ENCODE measurements at places on chromosomes 12 and 14.
A peak's percentile ranks its signal among the peaks of the same experiment; 100 is the strongest.

GRCh38 chr12:22477894-22478287 is 66.5 kb downstream of the C2CD5 start:
- peak; percentile 23 for DNase-seq

DNA sequence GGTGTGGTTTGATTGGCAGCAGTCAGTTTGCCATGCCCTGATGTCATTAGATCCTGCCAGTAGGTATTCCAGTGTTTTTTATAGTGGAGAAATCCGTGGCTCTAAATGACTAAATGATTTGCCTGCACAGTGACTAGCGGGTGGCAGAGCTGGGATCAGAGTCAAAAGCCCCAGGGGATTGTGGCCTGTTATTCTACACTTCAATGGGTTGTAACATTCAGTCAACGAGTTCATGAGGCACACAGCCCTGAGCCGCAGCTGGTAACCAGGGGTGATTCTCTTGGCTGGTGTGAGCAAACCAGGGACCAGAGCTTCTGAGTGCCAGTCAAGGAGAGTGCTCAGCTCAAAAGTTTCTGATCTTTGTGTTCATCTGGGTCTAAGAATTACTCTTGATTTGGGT is 1.8 kb downstream of the MYH6 start:
- no peak for DNase-seq

GRCh38 chr14:50303744-50304471 is 8.1 kb downstream of the L2HGDH start:
- peak; percentile 13 for DNase-seq

DNA sequence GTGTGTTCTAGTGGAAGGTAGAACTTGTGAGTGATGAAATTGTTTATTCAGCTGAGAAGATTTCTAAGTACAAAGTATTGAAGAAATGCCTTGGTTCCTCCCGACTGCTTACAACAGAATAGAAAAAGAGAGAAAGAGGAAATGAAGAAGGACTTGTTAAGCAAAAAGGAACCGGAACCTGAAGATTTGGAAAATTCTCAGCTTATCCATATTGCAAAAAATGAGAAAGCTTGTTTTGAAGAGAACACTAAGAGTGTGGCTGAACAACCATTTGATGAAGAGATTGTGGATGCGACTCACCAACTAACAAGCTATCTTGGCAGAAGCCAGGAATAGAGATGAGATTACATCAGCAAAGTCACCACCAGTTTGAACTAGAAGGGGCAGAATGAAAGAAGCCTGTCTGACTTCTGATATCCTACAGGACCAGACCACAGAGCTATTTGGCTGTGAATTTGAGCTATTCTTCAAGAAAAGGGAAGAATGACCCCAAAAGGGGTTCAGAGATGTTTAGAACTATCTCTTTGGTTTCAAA is 15.1 kb downstream of the NDUFA9 start:
- no peak for DNase-seq

GRCh38 chr12:42326541-42327226 is 717 bp downstream of the PPHLN1 start:
- DNase-seq = peak; percentile 31

DNA sequence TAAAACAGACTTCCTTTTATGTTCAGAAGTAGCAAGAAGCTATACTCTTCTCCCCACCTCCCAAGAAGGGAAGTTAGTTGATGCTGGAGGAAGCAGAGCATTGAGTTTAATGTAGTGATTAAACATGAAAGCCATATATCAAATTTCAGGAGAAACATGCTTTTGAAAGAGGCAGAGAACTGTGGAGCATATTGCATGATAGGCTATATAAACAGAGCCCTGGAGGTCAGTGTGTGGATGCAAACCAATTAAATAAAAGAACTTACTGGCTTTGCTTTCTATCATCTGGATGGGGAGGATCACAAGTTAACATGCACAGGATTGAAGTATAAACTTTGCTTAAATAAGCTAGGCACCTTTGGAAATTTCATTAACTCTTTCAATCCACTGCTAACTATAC is 94.1 kb downstream of the MSRB3 start:
- no peak for DNase-seq

GRCh38 chr14:74973003-74973653 is 17.7 kb upstream of the PGF start:
- DNase-seq = peak; percentile 44

DNA sequence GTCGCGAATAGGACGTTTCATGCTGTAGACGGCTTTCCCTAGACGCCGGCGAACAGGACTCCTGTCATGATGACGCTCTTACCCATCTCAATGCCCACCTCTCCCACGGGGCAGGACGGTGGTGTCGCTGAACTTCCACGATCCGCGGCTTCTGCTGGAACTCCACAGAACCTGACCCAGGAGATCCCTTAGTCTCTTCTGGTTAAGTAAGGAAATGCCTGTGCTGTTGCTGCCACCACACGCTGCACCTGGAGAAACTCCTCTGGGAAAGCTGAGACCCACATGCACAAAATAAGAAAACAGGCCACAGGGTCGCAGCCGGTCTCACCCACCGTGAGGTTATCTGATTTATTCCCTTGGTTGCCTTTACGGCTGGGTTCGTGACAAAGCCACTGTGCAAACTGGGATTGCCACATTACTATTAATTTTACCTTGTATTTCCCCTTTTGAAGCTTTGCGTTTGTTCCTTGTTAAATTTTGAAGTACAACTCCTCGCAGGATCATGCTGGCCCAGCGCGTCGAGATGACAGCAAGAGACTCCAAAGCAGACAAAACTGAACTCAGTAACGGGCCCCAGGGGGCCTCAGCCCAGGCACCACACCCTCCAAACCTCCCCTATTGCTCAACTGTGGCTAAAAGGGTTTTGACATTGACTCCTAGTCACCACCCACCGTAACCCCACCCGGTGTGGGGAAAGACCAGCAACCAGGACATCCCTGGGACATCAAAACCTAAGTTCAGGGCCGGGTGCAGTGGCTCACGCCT is 9.2 kb upstream of the MMP17 start:
- no peak for DNase-seq

GRCh38 chr14:96839251-96839650 is 42.1 kb downstream of the VRK1 start:
- DNase-seq = no peak

DNA sequence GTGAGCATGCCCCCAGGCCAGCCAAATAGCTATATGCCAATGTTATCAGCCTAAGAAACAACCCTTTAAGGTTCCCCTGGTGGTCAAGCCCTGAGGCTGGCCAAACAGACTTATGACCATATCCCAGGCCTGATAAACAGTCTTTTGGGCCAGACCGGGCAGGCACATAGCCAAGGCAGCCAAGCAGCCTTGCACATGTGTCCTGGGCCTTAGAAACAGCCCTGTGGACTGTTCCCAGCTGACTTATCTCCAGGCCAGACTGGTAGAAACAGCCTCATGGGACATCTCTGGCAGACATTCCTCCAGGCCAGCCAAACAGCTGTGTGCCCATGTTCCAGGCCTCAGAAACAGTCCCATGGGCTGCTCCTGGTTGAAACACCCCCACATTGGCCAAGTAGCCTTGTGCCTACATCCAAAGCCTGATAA is 295.0 kb upstream of the MGAT4C start:
- DNase-seq = no peak

- peak; percentile 13 for DNase-seq
Measured at GRCh38 chr14:20247646-20248246, 8.7 kb downstream of the OR11H4 start.

GRCh38 chr14:24113379-24113800 is 1.2 kb upstream of the DCAF11 start:
- DNase-seq = no peak

- DNase-seq = peak; percentile 70
Measured at GRCh38 chr12:47889040-47889439, 15.8 kb downstream of the VDR start.

GRCh38 chr12:62698701-62699101 is 232.1 kb downstream of the MON2 start:
- no peak for DNase-seq

GRCh38 chr14:94771158-94771905 is 1.4 kb upstream of the GSC start:
- no peak for DNase-seq

DNA sequence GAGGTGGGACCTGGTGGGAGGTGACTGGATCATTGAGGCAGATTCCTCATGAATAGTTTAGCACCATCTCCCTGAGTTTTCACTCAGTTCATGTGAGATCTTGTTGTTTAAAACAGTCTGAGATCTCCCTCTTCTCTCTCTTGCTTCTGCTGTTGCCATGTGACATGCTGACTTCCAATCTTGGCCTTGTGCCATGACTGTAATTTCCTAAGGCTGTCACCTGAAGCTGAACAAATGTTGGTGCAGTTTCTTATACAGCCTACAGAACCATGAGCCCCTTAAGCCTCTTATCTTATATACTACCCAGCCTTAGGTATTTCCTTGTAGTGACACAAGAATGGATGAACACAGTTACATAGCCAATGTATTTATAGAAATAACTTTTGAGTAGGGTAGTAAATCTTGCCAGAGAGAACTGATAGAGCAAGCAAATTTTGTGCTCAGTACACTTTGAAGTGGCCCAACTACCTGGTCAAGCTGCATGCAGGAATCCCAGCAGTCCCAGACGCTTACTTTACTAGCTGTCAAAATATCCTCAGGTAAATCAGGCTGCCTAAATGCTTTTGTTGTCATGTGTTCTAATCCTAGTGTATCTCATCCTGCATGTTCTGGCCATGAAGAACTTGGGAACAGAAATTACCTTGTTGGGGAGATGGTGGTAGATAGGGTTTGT is 445.6 kb upstream of the MIS18BP1 start:
- no peak for DNase-seq

DNA sequence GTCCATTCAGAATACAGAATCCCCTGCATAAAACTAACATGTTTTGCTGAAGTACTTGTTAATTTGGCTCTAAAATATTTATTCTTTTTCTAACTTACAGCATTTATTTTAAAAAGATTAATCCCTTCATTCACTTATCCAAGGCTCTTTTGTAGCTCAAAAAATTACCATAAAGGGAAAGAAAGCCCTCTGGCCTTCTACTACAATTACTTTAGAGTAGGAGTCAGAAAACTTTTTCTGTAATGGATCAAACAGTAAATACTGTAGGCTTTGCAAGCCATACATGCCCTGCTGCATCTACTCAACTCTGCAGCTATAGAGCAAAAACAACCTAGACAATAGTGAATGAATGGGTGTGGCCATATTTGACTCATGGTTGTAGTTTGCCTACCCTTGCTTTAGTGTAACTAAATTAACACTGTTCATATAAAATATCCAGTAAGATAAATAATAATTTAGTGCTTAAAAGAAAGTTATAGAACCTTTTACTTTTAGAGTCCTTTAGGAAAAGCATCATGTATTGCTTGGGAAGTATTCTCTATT is 74.2 kb upstream of the ZFP36L1 start:
- DNase-seq = no peak

DNA sequence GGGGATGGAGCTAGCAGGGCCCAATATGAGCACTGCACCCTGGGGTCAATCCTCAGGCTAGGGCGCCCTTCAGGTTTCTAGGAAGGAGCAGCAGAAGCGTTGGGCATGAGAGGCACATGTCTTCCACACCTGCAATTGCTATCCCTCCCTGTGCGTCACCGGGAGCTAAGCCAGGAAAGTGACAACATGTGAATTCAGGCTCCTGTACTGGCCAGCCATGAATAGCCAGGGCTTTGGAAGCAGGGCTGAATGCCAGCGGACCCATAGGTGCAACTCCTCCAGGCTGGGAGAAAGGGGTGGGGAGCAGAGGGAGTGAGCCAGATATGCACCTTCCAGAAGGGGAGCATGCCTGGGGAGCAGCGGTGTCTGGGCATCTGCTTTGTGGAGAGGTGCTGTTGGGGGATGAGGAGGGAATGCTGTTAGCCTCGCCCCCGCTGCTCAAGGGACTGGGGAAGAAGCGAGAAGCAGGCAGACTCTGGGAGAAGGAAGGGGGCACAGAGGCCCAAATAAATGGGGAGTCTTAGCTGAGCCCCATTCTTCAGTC is 6.1 kb downstream of the HOXC5 start:
- no peak for DNase-seq

DNA sequence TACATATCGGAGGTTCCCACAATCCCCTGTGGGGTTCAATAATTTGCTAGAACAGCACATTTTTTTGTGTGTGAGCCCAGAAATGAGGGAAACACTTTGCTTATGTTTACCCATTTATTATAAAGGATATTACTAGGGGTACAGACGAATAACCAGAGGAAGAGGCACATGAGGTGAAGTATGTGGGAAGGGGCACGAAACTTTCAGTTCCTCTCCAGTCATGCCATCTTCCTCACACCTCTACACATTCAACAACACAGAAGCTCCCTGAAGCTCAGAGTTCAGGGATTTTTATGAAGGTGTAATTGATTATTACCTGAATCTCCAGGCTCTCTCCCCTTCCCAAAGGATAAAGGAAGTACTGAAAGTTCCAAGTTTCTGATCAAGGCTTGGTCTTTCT is 30.2 kb upstream of the DYRK2 start:
- no peak for DNase-seq

DNA sequence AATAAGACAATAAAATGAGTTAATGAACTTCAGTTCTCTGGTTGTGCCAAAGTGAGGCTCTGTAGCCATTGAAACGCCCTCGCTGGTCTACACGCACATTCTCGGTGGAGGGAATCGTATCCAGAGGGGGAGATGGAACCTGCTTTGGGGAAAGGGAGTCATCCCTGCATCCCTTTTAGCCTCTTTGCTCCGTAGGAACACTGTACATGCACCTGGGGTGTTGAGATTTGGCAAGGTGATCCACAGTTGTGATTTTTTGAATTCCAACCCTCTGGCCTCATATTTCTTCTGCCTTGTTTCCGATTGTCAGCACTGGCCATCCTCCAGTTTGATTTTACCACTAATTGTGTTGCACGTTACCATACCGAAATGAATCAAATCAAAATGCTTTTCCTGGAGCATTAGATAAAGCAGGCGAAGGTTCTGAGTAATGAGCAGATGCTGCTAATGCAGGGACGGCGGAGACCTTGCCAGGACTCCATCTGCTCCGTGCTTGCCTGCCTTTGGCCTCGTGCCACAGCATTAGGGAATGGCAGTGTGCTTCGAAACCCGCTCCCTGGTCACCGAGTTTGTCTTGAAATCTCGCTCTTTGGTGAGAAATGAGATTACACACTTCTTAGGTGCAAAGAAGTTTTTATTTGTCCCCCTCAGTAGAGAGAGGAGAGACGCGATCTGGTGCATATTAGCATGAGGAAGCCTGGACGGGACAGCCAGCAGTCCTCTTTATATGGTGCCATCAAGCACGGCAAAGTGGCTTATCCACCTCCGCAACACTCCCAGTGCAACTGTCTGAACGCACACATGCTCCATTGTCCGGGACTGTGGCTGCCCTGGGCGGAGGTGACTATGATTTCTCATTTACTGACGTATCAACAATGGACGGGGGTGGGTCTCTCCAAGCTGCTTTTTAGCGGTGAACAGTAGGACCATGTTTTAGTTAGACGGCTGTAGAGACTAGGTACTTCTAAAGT is 59.1 kb downstream of the FBXW8 start:
- DNase-seq = no peak

DNA sequence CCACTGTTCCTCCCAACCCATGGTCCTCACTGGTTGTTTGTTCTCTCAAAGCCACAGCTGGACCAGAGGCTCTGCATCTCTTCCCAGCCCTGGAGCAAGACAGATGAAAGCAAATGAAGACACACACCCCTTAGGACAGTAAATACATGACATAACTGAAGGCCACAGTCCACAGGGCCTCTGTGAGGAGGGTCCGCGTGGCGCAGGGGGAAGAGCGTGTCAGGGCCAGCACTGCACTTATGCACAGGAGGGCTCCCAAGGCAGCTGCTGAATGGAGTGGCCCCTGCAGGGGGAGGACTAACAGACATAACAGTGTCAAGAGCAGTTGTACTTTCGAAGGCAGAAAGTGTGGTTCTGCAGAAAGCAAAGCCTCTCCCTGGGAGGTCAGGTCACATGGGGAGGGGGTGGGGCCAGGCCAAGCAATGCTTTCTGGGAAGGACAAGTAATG is 79.9 kb downstream of the CHGA start:
- no peak for DNase-seq

GRCh38 chr12:81252228-81252627 is 174.3 kb downstream of the ACSS3 start:
- DNase-seq = no peak

Measured in activated CD4-positive, alpha-beta T cell treated with anti-CD3 and anti-CD28 coated beads, Interleukin-10, Interleukin-2, amounts not matched to agents 100 ng/mL and 50 ng/mL, durations not matched to agents 16 hours and 8 hours (primary cell).